MG63 (cell line): ENCODE measurements at places on chromosomes 3 and 15. TPM values are rescaled to one million over a fixed set of nuclear protein-coding genes. Genes with fewer than 3 reads are reported as not detected.

The OR5K2 gene
- total RNA-seq, result not detected in 2 replicates

The ATP13A4 gene
- total RNA-seq, result not detected in 2 replicates

GRCh38 chr3:194110483-194110882 is 25.5 kb upstream of the HES1 start:
- no peak for DNase-seq

- DNase-seq, result no peak
Observed at GRCh38 chr3:119221779-119222320, 18.8 kb downstream of the B4GALT4 start.

DNA sequence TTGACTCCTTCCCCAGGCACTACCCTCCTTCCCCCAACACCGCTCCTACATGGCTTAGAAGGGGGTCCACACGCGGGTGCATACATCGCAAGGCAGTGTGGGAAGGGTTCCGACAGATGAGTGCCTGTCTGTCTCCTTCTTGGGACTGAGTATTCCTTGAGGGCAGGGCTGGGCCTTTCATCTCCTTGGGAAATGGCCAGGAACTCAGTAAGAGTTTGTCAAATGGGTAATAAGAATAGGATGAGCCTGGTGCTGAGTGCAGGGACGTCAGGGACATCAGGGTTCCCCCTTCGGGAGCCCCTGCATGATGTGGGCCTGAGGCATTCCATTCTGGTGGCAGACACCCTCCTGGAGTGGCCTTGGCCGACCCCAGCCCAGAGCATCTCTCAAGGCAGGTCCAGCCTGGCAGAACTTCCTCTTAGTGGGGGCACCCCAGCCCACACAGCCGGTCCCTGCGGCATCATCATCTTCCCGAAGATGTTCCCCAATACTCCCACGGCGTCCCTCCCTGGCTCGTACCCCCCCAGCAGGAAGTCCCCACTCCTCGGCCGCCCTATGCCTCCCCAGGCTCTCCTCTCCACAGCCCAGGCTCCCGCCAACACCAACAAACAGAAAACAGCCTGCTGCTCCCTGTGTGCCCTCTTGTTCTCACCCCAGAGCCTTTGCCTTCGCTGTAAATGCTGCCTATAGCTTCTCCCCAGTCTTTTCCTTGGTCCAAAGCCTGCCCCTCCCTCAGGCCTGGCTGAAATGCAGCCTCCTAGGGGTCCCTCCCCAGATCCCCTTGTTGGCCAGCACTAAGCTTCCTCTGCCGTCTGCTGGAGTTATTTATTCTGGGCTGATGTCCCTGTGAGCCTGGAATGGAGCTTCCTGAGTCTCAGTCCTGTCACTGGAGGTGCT is 67.5 kb upstream of the LCTL start:
- DNase-seq, result no peak

- no peak for DNase-seq
Observed at GRCh38 chr3:164832216-164832615, 246.1 kb downstream of the SI start.

The CLPX gene
- 46.4 and 60.5 TPM in 2 replicates for total RNA-seq

The PSTPIP1 gene
- total RNA-seq, result not detected in 2 replicates

The SNX33 gene
- 13.4 and 20.8 TPM in 2 replicates for total RNA-seq

The TEX55 gene
- total RNA-seq, result not detected in 2 replicates

The ZNF80 gene
- total RNA-seq, result not detected in 2 replicates

GRCh38 chr15:56877255-56877970 is 41.0 kb upstream of the TCF12 start:
- no peak for DNase-seq

- DNase-seq, result no peak
Observed at GRCh38 chr15:91289324-91289723, 189.3 kb downstream of the SV2B start.

The STRC gene
- not detected in 2 replicates for total RNA-seq

DNA sequence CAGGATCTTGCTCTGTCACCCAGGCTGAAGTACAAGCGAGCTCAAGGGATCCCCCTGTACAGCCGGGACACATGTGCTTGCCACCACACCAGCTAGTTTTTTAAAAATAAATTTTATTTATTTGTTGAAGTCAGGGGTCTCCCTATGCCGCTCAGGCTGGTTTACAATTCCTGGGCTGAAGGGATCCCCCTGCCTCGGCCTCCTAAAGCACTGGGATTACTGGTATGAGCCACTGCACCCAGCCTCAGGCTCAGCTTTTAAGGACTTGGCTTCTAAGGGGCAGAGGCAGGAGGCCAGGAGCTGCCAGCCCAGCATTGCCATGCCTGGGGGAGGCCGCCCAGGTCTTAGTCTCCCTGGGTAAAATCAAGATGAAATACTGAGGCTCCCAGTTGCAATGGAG is 37.3 kb downstream of the HCN4 start:
- DNase-seq, result no peak

The BFSP2 gene
- total RNA-seq, result not detected in 2 replicates

GRCh38 chr3:100506355-100506754 is 13.9 kb downstream of the TMEM45A start:
- DNase-seq, result no peak

GRCh38 chr3:63911509-63911872 is 692 bp downstream of the SCAANT1 start:
- DNase-seq, result no peak

- peak; percentile 38 for DNase-seq
Observed at GRCh38 chr15:57340682-57341259, 35.5 kb upstream of the CGNL1 start.

DNA sequence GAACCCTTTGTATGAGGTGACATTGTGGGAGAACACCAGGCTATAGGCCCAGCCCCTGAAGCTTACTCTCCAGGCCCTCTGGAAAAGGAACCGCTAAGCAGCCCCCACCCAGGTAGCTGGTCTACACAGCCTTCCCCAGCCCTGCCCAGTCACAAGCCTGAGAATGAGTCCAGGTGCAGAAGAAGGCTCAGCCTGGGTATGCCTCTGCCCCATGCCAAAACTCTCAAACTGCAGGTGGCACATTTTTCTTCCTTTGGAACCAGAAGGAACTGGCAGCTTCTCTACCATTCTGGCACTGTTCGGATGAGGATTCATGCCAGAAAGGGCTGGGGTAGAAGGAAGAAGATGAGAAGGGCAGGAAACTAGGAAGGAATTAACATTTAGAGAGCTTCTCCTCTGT is 23.7 kb upstream of the TBC1D21 start:
- no peak for DNase-seq

DNA sequence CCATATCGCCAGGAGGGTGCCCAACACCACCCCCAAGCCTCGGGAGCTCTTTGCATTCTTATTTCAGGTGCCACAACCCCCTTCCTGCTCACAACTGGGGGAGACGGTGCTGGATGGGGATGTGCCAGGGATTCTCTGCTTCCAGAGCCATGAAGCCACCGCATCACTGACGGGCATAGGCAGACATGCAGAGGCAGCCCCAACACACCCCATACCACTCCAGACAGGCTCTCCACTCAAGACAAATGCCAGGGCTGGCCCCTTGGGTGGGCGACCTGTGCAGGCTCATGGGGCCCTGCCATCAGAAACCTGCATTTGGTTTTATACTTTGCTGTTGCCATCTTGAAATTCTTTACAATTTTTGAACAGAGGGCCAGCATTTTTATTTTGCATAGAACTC is 27.0 kb upstream of the TRPM1 start:
- DNase-seq, result no peak

- DNase-seq, result no peak
Observed at GRCh38 chr3:124895756-124896155, 8.6 kb upstream of the ITGB5 start.

DNA sequence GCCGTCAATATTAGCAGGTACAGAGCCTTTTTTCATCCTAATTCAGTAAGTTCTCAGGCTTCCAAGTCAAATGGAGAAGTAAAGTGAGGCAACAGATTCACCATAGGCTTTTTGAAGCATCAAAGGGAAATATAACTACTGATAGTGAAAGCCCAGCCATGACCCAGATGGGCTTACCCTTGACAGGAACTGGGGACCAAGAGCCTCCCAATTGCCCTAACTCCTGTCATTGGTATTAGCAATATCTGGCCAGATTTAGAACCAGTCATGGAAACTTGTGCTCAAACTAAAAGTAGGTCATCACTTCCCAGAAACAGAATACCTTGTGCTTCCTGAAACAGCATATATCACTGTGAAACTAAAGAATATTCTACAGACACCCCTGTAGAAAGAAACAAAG is 33.0 kb downstream of the NME9 start:
- no peak for DNase-seq

The CISH gene
- total RNA-seq, result 0.20 TPM in 1 of 2 replicates, not detected in the other

DNA sequence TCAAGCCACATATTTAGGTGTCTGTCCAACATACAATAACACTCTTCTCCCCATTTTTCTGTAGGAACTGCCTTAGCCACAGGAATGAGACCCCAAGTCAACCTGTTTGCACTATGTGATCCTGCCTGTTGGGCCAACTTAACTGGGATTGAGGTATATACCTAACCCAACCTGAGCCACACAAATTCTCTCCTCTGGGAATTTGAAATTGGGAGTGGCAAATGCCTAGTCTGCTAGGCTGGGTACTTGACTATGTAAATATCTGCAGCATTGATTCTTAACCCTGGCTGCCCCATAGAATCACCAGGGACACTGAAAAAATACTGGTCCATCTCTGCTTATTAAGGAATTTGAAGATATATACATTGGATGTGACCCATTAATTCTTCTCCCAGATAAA is 35.2 kb upstream of the TNIK start:
- DNase-seq, result no peak

- DNase-seq, result no peak
Observed at GRCh38 chr15:63349621-63350020, 32.0 kb downstream of the CA12 start.
